ENCODE measurements at places on chromosomes 1 and 21.
A peak's percentile ranks its signal among the peaks of the same experiment; 100 is the strongest.

GRCh38 chr1:77545970-77546369 is 136.5 kb downstream of the ZZZ3 start:
- no peaks in the 10 kb centered on the region for H3K27me3 ChIP-seq
- no peak for DNase-seq
- peak overlapping the region; percentile 41 for H3K27ac ChIP-seq
- H3K36me3 ChIP-seq: no peaks in the 10 kb centered on the region

- H3K4me1 ChIP-seq: peaks cover 7% of the 10 kb centered on the region
- H3K4me3 ChIP-seq: peak within 1 kb of the TSS; percentile 87
- no peaks in the 10 kb centered on the region for H3K27me3 ChIP-seq
- peak; percentile 87 for DNase-seq
Observed at GRCh38 chr21:43789276-43790009, at the start of gene RRP1. Gene RRP1 (plus strand): TSS chr21:43789577. CDS start chr21:43789630, 53 bp downstream.

GRCh38 chr21:27793901-27794300 is 827.0 kb upstream of the ADAMTS5 start:
- no peak for DNase-seq
- H3K27me3 ChIP-seq: no peaks in the 10 kb centered on the region
- H3K4me3 ChIP-seq: no peak overlapping the region
- peaks cover 15% of the 10 kb centered on the region for H3K4me1 ChIP-seq
- no peaks in the 10 kb centered on the region for H3K36me3 ChIP-seq

- H3K36me3 ChIP-seq: no peaks in the 10 kb centered on the region
- H3K4me3 ChIP-seq: no peak overlapping the region
- H3K27ac ChIP-seq: peak overlapping the region; percentile 80
- peak; percentile 61 for DNase-seq
- peaks cover 49% of the 10 kb centered on the region for H3K4me1 ChIP-seq
- no peaks in the 10 kb centered on the region for H3K27me3 ChIP-seq
Observed at GRCh38 chr1:244896550-244896949, 32.2 kb upstream of the HNRNPU start.
